Stromal cell of bone marrow (primary cell): ENCODE measurements at places on chromosomes 6 and 20.
A peak's percentile ranks its signal among the peaks of the same experiment; 100 is the strongest.

DNA sequence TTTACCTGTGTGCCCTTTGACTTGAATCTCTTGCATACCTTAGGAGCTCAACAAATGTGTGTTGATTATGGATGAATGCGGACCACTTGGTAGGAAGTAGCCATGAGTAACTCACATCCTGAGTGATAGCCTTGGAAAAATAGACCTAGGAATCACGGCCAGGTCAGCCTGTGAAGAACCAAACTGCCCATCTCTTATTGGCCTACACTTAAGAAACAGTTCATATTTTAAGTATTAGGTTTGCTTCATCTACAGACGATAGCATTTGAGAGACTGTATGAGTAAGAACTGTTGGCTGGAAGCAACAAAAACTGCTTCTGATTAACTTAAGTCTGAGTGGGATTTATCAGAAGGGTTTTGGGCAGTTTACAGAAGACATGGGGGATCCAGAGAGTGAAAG, 320.1 kb upstream of the PRND start:
- DNase-seq: no peak

DNA sequence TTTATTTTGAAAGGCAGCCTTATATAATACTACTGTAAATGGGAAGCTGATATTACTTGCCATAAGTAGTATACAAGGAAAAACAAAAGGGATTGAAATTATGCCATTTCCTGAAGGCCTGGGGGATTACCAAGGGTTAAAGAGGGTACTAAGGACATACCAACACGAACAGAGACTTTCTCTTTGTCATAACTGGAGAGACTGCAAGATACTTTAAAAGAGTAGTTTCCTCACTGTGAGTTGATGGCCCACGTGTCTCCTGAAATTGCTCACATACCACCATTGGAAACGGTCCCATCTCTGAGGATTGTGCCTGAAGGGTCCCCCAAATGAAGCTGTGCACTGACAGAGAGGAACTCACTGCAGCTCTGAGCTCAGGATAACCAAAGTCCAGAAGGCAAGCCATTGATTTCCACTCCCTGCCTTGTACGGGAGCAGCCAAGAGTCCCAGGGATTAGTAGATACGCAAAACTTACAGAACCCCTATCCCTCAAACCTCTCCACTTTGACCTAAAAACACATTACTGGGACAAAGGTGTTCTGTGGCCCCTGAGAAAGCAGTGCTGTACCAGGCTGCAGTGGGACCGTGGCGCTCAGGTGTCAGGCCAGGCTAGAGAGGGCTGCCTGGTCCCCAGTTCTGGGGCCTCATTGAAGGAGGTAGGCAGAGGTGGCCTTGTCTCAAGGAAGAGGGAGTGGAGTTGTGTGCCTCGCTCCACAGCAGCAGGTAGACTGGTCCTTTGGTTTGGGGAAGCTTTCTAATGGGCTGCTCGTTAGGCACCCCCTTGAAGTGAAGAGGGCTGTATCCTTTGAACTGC, 15.2 kb downstream of the PSMG4 start:
- no peak for DNase-seq

- DNase-seq: no peak
These were observed 42.8 kb downstream of the PFDN4 start for GRCh38 chr20:54250691-54251090.

- DNase-seq: no peak
These were observed 437.6 kb upstream of the RNF217 start for GRCh38 chr6:124524491-124525200.

GRCh38 chr6:16948396-16948795, 153.5 kb upstream of the STMND1 start:
- DNase-seq: no peak

DNA sequence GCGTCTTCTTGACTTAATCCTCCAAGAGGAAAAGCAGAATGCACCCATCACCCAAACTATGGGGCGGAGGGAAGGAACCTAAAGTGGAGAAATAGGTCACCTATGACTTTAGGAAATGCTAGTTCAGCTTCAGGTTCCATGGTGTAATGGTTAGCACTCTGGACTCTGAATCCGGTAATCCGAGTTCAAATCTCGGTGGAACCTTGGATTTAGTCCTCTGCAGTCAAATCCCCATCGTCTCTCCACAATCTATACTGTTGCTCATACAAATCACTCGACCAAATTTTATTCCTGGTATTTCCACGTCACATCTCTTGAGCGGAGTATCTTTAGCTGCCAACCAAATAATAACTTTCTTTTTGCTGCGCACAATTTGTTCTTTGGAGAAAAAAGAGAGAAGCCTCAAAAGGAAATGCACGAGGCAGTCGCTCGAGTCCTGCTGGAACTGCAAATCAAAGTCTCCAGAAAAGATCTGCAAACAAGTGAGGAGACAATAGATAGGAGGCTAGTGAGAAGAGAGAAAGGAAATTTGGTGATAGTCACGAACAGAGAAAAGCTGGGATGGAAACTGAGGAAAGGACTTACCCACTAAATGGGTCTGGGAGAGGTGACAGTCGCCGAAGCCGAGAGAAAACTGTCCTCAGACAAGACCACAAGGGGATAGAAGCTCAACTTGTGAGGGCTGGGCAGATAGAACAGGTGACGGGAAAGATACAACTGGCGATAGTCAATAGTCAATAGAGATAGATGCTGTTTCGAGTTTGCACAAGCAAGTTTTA, 16.6 kb downstream of the POM121L2 start:
- no peak for DNase-seq

- no peak for DNase-seq
These were observed 5.6 kb downstream of the RPP21 start for GRCh38 chr6:30350524-30350923.

- peak; percentile 53 for DNase-seq
These were observed at the start of gene PLAGL1 for GRCh38 chr6:144008120-144008811. PLAGL1 (minus strand) TSS chr6:144008259; CDS start chr6:143948136, 60,123 bp downstream.

GRCh38 chr6:119343167-119343566, 6.4 kb downstream of the MAN1A1 start:
- DNase-seq: no peak

- no peak for DNase-seq
These were observed 22.9 kb upstream of the PYGB start for GRCh38 chr20:25224941-25225340.

DNA sequence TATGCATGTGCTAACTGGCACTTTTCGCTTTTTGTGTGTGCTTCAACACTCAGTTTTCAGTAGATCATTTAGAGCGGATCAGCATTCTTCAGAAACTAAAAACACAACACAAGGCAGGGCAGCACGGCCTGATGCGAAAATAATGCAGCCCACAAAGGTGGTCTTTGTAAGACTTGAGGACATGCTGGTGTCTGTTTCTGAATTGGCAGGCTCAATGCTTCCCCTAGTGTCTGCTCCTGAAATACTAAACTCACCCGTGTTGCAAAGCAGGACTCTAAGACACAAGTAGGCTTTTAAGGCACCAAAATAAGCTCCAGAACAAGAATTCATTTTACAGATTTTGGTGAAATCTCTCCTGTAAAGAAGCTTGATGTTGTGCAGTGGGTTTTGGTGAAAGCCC, 676.5 kb downstream of the TENT5A start:
- no peak for DNase-seq

DNA sequence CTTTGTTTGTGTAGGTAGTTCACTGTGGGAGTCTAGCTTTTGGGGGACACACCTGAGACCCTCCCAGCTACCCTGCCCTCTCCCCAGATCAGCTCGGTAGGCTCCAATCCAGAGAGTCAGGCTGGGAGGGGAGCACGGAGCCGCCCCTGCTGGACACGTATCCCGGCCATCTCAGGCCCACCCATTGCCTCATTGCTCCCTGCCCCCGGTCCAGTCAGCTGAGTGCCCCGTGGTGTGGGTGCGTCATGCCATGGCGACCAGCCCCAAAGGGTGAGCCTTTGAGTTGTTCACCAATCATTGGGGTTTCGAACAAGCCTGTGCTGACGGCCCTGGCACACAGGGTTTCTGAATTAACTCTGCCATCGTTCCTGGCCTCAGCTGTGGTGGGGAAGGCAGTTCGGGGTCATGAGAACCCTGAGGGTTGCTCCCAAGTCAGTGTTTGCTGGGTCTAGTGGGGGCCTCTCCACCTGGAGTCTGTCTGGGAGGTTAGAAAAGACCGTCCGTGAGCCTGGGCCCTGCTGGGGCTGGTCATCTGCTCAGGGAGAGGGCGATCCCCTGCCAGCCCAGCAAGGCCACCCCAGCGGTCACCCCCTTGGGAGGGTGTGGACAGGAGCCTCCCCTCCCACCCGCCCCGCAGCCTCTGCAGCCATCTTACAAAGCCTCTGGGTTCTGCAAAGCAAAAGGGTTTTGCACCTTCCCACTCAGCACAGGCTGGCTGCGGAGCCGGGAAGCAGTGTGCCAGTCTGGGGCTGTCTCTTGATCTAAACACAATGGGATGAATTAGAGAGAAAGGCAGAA, 34.5 kb downstream of the NTSR1 start:
- DNase-seq: no peak

GRCh38 chr6:158409451-158409850, 97.2 kb downstream of the TULP4 start:
- no peak for DNase-seq
